ENCODE measurements at places on chromosomes 3 and 15.

DNA sequence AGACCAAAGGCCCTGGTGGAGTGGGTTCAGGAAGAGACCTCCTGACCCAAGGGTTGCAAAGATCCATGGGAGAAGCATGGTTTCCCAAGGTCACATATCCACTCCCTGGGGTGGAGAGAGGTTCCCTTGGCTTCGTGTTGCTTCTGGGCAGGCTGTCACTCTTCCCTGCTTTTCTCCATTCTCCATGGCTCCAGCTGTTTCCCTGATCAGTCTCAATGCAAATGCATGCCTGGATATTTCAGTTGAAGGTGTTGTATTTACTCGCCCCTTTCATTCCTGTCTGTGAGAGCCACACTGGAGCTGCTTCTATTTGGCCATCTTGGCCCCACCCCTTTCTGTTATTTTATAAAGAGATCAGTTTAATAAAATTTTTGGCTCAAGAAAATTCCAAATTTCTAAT, 95.0 kb upstream of the PLSCR4 start:
- no peak for DNase-seq

DNA sequence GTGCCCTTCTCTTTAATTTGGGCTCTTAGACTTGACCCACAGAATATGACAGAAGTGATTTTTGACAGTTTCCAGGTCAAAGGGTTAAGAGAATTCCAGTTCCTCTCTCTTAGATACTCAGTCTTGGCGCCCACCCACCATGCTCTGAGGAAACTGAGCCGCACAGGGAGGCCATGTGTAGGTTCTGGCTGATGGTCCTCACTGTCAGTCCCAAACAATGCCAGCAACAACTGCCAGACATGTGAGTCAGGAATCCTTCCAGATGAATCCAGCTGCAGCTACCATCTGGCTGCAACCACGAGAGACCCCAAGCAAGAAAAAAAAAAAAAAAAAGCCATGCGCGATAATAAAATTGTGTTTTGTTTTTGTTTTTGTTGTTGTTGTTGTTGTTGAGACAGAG, 326.6 kb downstream of the MAGI1 start:
- no peak for DNase-seq

- DNase-seq = no peak
These were observed 78.8 kb downstream of the SLC7A14 start for GRCh38 chr3:170507063-170507462.

DNA sequence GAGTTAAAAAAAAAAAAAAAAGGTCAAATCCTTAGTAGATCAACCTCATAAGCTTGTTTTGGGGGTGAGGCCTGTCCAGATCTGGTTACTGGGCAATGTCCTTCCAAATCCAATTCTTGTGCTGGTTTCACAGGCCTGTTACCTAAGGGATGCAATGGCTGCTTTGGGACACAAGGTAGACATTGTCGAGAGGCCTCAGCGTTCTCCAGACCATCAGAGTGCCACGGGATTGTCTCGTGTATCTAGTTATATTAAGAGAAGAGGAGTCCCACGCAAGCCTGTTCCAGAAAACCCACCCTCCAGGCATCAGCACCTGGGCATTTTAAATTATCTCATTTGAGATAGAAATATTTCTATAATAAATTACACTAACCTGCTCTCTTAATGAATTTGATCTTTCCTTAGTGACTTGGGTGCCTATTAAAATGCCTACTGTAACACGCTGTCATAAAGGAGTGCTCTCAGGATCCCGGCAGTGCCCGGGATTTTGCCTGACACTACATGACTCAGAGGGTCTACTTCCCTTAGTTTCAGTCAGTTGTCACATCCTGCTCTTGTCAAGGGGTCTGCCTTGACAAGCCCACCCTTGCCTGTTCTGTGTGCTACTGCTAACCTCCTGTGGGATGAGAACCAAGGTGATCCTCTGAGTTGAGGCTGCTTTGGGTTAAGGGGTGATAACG, 116.0 kb downstream of the LIPC start:
- no peak for DNase-seq

- no peak for DNase-seq
These were observed 622 bp downstream of the NAALADL2 start for GRCh38 chr3:174859756-174860155.

GRCh38 chr15:74387141-74387541, 19.7 kb upstream of the CYP11A1 start:
- no peak for DNase-seq

- no peak for DNase-seq
These were observed 27.9 kb downstream of the CHCHD4 start for GRCh38 chr3:14096742-14097141.

GRCh38 chr15:78266229-78266628, 1.9 kb downstream of the DNAJA4 start:
- no peak for DNase-seq

GRCh38 chr15:85689729-85690128, 105.0 kb downstream of the KLHL25 start:
- peak; percentile 69 for DNase-seq

- peak; percentile 37 for DNase-seq
These were observed 1.5 kb downstream of the SATB1 start for GRCh38 chr3:18423401-18424212.

GRCh38 chr15:101618851-101619614, 33.1 kb downstream of the TM2D3 start:
- DNase-seq = no peak

DNA sequence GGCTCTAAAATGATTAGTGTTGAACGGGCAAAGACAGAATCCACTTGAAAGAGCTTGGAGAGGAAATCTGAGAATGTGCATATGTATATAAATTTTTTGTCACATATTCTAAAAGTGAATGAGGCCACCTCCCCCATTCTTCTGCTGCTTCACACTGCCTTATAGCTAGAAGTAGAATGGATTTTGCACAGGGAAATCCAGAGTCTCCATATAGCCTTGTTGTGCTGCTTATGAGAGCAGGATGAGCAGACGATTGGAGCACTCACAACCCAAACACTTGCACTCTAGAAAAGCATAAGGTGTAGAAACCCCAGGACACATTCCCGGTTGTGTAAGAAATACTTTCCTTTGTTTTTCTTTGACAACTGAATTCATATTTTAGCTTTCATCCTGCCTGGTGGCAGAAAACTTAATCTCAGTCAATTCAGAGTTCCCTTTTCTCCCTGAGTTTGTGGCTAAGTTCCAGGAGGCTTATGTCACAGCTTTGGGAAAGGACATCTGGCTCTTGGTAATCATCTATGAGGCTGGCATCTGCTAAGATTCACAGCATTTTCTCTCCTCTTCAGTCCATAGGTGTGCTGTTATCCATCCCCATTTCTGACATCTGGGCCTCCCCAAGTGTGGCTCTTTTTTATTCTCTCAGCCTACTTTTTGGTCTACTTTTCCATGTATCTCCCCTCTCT, 188.4 kb upstream of the PFN2 start:
- no peak for DNase-seq

DNA sequence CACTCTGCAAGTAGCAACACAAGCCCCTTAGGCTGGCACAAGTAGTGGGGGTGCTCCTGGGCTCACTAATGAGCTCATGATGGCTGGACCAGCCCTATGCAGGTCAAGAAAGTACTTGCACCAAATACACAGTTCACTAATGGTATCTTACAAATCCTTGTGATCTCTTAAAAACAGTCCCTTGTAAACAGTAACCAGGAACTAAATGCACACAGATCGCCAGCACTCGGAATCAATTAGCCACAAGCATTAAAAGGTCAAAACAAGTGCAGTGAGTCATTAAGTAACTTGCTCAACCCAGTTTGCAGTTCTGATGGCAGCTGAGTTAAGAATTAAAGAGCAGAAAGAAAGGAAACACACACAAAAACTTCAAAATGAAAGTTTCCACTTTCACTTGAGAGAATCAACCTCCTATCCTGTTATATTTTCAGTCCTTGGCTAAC, 43.2 kb downstream of the ARHGEF3 start:
- DNase-seq = no peak

DNA sequence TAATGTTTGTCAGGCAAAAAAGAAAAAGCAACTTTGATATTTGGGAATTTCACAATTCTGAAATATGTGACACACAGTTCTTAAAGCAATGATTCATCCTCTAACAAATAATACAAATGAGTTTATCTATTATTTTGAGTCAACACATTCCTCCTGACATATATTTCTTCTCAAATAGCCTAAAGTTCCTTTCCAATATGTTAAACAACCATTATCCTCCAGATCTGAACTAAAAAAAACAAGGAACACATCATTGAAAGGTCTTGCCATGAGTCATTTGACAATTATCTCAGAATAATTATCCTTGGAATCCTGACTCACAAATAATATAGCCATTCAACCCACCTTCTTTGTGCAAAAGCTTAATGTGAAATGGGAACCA, 208.7 kb upstream of the CDIN1 start:
- no peak for DNase-seq

DNA sequence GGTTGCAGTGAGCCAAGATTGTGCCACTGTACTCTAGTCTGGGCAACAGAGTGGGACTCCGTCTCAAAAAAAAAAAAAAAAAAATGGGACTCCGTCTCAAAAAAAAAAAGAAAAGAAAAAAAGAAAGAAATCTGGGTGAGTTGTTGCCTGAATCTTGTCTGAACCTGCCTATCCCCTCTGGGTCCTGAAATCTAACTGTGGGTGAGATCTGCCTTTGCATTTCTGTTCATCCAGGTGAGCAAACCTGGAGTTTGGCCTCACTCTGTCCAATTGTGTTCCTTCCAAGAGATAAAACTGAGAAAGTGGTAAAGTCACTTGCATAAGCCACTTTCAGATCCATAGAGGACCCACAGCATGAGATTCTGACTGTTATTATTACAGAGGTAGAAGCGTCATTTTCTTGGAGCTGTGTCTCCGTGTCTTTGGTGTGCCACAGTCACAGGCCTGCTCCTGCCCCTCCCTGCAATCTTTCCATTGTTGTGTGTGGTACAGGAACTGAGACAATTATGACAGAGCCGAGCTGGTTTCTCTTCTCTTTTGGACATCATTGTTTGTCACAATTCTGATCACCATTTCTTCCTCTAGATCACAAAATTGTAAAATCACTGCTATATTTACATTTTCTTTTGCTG, 235.9 kb downstream of the LPP start:
- no peak for DNase-seq

DNA sequence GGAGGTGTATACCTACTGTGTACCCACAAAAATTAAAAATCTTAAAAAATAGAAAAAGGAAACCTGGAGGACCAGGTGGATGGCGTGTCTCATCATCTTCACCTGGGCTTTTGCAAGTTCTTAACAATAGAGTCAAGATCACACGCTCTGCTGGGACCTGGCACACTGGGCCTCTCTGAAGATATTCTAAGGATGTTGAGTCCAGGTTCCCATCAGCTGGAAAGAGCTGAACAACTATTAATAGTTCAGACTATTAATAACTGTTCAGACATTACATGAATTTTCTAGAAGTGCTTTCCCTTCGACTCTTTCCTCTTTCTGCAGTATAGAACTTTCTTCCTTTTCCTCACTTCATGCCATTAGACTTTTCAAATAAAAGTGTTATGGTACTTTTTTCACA, 320.2 kb upstream of the IL12A start:
- DNase-seq = no peak

- DNase-seq = no peak
These were observed 31.2 kb upstream of the RIOX2 start for GRCh38 chr3:98003306-98003969.

- DNase-seq = no peak
These were observed 223.3 kb upstream of the ADAMTS9 start for GRCh38 chr3:64911138-64911537.

DNA sequence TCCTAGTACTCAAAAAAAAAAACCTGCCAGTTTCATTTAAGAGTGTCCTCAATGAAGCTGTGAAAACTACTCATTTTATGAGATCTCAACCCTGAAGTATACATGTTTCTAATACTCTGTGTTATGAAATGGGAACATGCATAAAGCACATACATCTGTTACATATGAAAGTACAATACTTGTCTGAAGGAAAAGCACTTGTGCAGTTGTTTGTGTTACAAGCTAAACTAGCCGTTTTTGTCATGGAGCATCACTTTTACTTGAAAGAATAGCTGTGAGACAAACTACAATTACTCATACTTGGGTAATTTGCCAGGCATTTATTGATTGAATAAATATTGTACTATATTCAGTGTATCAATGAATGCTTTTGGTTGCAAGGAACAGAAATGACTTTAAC, 72.7 kb downstream of the TIPARP start:
- DNase-seq = no peak

GRCh38 chr3:177382944-177383343, 185.7 kb upstream of the TBL1XR1 start:
- DNase-seq = no peak

DNA sequence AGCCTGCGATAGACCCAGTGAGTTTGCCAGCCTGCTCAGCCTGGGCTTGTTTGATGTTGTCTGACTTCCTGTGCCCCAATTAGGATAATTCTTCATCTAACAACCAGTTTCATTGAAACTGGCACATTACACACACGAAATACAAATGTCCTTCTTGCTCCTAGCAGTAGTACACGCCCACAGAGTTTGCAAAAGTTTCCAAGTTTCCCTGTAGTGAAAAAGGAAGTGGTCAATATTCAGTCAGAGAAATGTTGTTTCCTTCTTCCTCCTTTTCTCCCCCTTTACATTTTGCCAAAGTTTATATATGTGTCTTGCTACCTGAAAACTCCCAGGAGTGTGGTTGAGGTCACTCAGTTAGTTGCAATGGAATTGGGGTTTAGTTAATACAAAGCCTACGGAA, 58.4 kb upstream of the LRTM1 start:
- no peak for DNase-seq

DNA sequence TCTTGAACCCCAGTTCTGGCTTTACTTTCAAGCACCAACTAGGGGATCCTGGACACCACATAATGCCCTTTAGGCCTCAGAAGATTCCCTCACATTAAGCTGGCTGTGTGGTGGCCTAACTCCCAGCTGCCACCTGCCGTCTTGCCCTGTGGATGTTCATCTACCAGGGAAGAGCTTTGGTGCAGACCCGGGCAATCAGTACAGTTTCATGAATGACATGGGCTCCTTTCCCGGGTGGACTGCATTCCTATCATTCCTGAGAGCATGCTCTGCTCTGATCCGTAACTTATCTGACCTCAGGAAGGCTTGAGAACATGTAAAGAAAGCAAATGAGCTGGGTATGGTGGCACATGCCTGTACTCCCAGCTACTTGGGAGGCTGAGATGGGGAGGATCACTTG, 50.0 kb upstream of the GSK3B start:
- no peak for DNase-seq

DNA sequence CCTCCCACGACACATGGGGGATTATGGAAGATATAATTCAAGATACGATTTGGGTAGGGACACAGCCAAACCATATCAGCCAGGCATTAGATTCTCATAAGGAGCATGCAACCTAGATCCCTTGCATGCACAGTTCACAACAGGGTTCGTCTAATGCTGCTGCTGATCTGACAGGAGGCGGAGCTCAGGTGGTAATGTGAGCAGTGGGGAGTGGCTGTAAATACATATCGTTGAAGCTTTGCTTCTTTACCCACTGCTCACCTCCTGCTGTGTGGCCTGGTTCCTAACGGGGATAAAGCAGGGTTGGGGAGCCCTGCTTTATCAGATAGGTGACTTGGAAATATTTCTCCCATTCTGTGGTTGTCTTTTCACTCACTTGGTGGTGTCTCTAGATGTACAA, 14.8 kb downstream of the DOCK3 start:
- peak; percentile 42 for DNase-seq
